MM.1S (cell line): ENCODE measurements at places on chromosomes 4 and X.

GRCh38 chr4:117515921-117516320 is 430.5 kb upstream of the TRAM1L1 start:
- DNase-seq, result no peak

- no peak for DNase-seq
Observed at GRCh38 chrX:10457092-10457491, 163.3 kb downstream of the MID1 start.

DNA sequence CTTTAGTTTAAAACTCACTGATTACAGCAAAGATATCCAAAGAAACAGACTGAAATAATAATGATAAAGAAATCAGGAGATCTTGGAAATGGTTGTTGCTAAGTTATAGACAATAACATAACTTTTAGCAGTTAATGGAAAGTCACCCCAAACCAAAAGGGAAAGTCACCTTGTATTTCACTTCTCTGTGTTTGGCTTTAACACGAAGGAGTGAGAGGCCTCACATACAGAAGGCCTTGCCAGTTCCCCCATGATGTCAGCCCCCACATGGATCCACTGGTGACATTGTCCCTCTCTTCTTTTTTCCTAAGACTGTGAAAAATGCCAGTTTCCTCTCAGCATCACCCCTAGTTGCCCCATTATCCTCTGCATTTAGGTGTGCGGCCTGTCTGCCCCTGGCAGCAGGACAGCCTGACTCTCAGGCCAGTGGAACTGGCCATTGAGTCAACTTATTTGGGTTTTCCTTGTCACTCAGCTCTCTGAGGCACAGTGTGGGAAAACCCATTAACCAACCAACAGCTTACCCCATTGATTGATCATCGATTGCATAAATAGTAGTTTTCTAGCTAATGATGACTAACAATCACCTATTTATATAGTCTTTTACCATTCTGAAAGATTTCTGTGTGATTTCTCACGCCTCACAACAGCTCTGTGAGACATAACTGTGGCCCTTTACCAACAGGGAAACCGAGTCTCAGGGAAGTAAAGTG is 308.1 kb downstream of the PTTG2 start:
- DNase-seq, result no peak

GRCh38 chr4:104826171-104826570 is 320.5 kb upstream of the TET2 start:
- no peak for DNase-seq

DNA sequence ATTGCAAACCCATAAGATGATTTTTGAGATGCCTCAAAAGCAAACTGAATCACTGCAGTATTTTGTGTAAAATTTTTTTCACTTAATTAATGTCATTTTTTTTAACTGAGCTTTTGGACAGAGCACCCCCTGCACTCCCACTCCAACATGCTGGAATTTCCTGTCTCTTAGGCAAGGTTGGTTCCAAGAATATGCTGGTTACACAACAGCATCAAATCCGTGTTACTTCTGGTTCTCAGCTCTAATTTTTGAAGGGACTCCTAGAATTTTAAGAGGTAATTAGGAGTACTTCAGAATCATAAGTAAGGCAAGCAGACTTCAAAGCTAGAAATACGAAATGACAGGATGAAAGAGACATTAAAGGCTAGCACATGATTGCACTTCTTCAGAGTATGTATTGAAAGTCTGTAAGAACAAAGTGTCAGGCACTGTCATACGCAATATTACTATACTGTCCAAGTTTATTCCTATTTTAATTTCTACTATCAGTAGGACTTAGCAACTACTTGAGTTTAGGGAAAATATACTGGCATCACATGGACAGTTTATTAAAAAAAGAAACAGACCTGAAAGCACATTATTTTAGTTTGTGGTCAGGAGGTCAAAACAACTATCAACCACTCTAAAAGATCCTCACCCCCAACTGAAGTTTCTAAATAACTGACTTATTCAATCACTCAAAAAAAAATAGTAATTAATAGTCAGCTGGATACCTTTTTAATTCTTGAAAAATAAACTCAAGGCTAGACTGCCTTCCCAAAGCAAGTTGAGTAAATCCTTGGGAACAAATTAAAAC is 1.6 kb upstream of the JCHAIN start:
- peak; percentile 70 for DNase-seq

DNA sequence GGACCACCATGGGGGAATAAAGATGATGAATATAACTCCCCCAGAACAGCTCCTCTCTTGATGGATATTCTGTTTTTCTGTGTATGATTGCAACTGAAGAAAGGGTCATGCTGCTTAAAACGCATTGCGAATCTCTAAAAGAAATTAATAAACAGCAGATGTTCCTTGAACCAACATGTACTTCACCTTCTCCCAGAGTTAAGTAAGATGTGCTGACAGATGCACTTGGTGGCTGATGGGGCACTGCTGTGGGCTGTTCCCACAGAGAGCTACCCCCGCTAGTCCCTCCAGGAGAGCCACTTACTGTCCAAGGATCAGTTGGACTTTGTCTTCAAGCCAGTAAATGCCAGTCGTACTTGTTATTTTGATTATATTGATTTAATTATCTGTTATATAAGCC is 26.3 kb upstream of the C4orf54 start:
- no peak for DNase-seq

DNA sequence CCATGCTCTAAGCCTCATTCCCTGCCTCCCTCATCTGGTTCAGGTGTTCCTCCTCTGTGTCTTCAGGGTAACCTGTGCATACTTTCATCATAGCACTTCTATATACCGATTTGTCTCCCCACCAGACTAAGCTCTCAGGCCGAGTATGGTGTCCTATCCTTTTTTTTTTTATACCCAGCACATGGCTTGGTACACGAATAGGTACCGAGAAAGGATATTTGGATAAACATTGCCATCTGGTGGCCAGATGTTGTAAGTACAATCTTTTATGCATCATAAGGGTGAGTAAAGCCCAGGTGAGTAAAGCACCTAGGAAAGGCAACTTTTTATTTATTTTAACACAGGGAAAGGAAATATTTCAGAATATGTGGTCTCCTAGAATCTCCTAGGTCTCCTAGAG is 68.4 kb downstream of the MID2 start:
- peak; percentile 75 for DNase-seq

DNA sequence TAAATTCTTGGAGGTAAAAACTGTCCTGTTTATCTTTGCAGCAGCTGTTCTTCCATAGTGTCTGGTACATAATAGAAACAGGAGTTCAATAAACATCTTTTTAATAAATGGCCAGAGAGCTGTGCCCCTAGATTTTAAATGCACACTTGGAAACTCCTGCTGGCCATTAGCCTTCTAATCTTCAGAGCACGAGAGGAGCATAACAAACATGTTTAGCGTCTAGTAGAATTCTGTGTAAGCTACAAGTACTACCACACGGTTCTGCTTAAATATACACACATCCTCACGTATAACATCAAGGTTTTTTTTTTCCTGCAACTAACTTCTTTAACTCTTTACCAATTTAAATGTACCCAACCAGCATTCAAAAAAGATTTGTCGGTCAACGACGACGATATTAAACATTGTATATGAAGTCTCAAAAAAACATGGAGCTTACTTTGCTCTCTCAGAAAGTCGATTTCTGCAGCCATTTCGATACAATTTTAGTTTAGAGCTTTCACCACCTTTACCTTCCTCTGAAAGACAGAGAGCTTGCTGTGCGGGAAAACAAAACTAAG is 628 bp downstream of the SCLT1 start:
- peak; percentile 39 for DNase-seq

DNA sequence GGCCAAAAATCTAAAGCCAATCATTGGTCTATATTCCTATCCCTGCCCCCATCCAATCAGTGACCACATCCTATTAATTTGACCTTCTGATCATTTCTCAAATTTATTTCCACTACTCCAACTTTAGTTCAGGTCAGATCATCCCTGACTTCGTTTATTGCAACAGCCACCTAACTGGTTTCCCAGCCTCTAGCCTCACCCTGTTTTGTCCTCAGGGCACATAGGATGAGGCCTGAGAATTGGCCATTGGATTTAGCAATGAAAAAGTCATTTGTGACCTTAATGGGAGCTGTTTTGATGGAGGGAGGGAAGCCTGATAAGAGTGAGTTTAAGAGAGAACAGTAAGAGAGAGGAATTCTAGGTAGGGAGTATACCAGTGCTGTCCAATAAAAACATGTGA is 155.0 kb downstream of the AMMECR1 start:
- DNase-seq, result no peak

GRCh38 chr4:89556601-89557305 is 249.2 kb upstream of the GPRIN3 start:
- DNase-seq, result no peak

- DNase-seq, result no peak
Observed at GRCh38 chrX:150542846-150543229, 25.6 kb upstream of the MTM1 start.

GRCh38 chr4:111676533-111676932 is 468.7 kb upstream of the FAM241A start:
- no peak for DNase-seq

GRCh38 chr4:165851256-165851655 is 21.8 kb upstream of the TLL1 start:
- no peak for DNase-seq

- no peak for DNase-seq
Observed at GRCh38 chrX:46575991-46576392, 2.4 kb downstream of the CHST7 start.

DNA sequence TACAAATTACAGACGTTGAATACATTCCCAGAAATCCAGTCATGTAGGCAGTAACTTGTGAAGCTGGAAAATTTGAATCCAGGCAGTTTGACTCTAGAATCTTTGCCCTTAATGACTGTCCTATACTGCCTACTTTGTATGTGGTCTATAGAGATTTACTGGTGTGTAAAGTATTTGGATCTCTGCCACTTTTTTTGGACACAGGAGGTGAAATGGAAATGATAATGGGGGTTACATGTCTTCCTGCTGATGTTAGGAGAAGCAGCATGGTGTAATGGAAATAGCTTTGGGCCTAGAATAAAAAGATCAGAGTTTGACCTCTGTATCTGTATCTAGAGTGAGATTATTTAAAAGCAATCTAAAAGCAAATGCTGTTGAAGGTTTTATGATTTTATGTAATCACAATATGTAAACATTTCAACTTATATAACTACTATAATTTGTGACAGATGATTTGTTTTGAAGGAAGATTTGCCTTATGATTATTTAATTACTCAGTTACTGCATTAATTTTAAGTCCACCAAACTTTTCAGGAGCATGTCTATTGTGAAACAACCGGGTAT is 3.3 kb downstream of the COL4A5 start:
- DNase-seq, result no peak

DNA sequence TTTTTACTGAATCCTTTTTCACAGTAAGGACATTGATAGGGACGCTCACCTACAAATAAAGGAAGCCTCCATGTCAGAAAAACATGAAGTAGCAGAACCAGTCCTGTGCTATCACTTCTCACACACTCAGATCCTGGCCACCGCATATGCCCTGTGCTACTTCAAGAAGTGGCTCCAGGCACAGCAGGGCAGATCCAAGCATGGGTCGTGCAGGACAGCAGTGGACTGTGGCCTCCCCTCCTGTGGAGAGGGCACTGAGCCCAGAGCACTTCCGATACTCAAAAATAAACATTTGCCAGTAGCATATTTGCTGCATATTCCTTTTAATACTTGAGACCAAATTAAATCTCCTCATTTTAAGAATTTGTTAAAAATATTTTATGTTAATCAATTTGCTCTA is 167.9 kb downstream of the PRDM5 start:
- DNase-seq, result no peak

- DNase-seq, result no peak
Observed at GRCh38 chrX:25028726-25029125, 13.0 kb upstream of the ARX start.

GRCh38 chr4:116516711-116517110 is 568.7 kb downstream of the TRAM1L1 start:
- no peak for DNase-seq

DNA sequence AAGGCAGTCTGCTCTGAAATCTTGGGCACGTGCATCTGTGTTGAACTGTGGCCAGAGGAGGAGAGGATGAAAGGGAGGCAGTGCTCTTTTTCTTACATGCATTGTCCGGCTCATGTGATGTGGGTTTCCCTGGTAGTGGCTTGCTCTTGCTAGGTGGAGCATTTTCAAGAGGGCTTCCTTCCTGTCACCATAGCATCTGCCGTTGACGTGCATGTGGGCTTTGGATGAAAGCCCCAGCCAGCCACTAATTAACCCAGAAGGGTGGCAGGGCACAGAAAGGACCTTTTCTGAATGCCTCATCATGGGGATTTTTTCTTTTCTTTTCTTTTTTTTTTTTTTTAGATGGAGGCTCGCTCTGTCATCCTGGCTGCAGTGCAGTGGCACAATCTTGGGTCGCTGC is 121.3 kb downstream of the GPR143 start:
- no peak for DNase-seq

DNA sequence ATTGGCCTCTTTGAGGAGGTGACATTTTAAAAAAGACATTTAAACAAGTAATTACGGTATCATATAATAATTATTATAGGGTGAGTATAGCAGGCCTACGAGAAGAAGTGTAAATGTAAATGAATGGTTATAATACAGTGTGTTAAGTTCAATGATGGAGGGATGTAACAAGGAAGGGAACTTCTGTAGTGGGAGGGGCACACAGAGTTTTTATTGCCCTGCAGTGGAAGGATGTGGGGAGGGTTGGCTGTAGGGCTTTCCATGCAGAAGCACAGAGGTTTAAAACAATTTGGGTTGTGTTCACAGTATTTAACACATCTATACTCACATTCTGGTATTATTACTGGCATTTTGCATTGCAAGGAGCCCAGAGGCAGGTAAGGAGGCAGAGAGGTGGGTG is 41.1 kb downstream of the AFF1 start:
- no peak for DNase-seq

GRCh38 chrX:38052096-38052495 is 45.7 kb downstream of the SYTL5 start:
- DNase-seq, result no peak

GRCh38 chrX:13571136-13571535 is 1.7 kb downstream of the EGFL6 start:
- no peak for DNase-seq

DNA sequence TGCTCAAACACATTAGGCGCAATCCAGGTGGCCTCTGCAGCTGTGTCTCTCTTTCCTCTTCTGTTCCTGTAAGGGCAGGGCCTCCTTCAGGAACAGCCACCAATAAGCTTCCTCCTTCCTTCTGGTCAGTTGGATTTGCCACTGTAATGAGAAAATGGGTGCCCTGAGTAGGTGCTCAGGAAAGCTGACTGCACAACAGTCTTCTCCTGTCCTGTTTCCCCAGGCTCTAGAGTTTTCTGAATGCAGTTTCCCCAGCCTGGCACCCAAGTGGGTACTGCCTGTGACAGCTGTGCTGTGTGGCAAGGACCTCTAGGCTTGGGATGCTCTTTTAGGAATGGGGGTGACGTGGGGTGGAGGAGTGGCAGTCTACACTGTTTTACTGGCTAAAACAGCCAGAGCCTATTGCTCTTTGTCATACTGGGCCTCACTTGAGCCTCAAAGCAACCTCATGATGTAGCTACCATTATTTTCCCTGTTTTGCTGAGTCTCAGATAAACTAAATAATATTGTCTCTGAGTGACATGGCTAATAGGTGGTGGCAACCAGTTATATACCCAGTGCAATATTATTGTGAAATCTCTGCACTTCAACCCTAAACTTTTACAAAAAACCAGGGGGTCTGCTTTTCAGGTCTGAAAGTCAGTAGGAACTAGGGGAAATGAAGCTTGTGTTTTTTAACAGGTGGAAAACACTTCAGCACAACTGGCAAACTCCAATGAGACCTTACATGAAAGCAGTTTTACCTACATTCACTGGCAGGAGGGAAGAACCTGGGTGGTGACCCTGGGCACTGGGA is 1.2 kb downstream of the CXCL2 start:
- DNase-seq, result no peak
